ENCODE measurements at places on chromosomes 12 and 14. TPM values are rescaled to one million over a fixed set of nuclear protein-coding genes. Genes with fewer than 3 reads are reported as not detected.

DNA sequence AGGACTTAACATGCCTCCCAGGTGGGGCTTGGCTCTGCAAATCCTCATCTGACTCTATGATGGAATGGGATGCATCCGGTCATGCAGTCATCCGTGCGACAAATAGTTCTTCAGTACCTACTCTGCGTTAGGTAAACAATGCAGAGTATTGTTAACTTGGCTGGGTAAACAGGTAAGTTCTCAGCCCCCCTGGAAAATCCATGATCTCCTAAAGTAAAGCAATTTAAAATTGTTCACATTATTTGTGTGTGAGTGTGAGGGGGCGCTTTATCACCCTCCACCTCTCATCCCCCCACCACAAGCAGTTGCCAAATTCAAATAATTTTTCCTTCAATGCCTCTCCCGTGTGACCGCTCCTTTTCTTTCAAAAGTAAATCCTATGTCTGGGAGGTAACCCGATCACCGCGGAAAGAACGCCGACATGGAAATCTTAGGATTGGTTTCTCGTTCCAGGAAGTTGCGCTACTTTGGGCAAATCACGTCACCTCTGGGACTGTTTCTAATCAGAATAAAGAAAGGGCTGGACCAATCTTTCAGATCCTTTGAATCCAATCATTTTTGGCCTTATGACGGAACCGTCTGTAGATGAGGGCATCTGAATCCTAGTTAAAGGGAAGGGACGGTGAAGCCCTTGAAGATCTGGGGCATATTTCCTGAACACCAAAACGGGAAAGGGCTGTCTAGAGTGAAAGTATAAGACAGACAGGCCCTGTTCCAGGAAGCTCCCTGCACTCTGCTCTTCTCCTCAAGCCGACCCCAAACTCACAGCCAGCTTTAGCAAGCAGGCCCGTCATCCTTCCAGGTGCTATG, 44.0 kb upstream of the SINHCAF start:
- DNase-seq = peak; percentile 29
- peaks cover 46% of the 10 kb centered on the region for H3K4me1 ChIP-seq
- no peaks in the 10 kb centered on the region for H3K36me3 ChIP-seq
- peak overlapping the region; percentile 70 for H3K4me3 ChIP-seq
- no peaks in the 10 kb centered on the region for H3K27me3 ChIP-seq
- H3K27ac ChIP-seq = peak overlapping the region; percentile 100

GRCh38 chr12:120343039-120343537, 15.5 kb upstream of the PLA2G1B start:
- no peaks in the 10 kb centered on the region for H3K4me1 ChIP-seq
- no peak overlapping the region for H3K27ac ChIP-seq
- peaks cover 3% of the 10 kb centered on the region for H3K27me3 ChIP-seq
- DNase-seq = no peak
- H3K36me3 ChIP-seq = peaks cover 22% of the 10 kb centered on the region

GRCh38 chr12:68231691-68232090, 6.1 kb upstream of the IL26 start:
- no peaks in the 10 kb centered on the region for H3K27me3 ChIP-seq
- no peak for DNase-seq
- H3K27ac ChIP-seq = no peak overlapping the region
- no peaks in the 10 kb centered on the region for H3K36me3 ChIP-seq

- H3K4me3 ChIP-seq = no peak overlapping the region
- H3K4me1 ChIP-seq = peaks cover 4% of the 10 kb centered on the region
- DNase-seq = no peak
- H3K27me3 ChIP-seq = no peaks in the 10 kb centered on the region
- H3K27ac ChIP-seq = no peak overlapping the region
Measured at GRCh38 chr12:22282283-22282682, 52.2 kb downstream of the ST8SIA1 start.

DNA sequence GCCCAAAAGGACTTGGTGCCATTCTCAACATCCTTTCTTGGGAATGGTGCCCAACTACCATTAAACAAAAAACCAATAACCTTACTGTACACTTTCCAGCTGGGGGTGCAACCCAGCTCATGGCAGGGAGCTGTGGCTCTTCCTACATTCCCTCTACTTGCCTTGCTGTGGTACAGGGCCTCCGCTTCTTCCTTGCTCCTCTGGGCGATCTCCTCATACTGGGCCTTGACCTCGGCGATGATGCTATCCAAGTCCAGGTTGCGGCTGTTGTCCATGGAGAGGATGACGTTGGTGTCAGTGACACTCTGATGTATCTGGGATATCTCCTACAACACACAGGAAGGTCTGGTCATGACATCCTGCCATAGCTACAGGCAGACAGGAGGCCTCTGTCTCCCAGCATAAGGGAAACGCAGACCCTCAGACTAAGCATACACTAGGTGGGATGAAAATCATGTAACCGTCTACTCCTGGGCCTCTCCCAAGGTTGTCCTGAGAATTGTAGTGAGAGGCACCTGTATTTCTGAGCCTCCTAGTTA, 3.9 kb downstream of the KRT2 start:
- H3K36me3 ChIP-seq = no peaks in the 10 kb centered on the region
- no peaks in the 10 kb centered on the region for H3K4me1 ChIP-seq
- no peak overlapping the region for H3K4me3 ChIP-seq
- no peaks in the 10 kb centered on the region for H3K27me3 ChIP-seq
- H3K27ac ChIP-seq = no peak overlapping the region

GRCh38 chr14:93160353-93160801, 24.3 kb downstream of the MOAP1 start:
- DNase-seq = peak; percentile 29
- no peaks in the 10 kb centered on the region for H3K27me3 ChIP-seq
- no peak overlapping the region for H3K4me3 ChIP-seq
- no peaks in the 10 kb centered on the region for H3K36me3 ChIP-seq
- peaks cover 4% of the 10 kb centered on the region for H3K4me1 ChIP-seq

GRCh38 chr12:125533434-125534029, 468.3 kb downstream of the AACS start:
- no peaks in the 10 kb centered on the region for H3K36me3 ChIP-seq
- H3K4me1 ChIP-seq = peaks cover 6% of the 10 kb centered on the region
- no peak overlapping the region for H3K27ac ChIP-seq
- H3K27me3 ChIP-seq = no peaks in the 10 kb centered on the region
- H3K4me3 ChIP-seq = no peak overlapping the region

DNA sequence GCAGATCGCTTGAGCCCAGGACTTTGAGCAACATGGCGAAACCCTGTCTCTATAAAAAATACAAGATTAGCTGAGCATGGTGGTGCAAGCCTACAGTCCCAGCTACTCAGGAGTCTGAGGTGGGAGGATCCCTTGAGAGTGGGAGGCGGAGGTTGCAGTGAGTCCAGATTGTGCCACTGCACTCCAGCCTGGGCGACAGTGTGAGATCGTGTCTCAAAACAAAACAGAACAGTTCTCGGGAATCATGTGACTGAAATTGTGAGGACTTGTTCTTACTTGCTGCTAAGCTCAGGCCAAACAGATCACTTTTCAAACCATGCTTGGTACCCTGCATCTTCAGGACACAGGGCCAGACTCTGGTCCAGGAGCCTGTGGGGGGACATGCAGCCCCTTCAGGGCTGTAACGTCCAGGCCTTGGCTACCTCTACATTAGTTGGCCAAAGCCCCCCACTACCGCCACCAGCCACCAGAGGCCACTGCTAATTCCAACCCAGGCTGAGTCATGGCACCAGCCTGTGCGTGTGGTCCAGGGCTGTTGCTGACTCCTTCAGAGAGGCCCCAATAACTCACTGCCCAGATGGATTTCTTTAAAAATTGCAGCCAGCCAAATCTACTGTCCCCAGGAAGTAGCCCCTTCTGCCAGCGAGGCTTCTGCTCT, 33.4 kb upstream of the SYNDIG1L start:
- H3K27ac ChIP-seq = no peak overlapping the region
- peak; percentile 77 for DNase-seq
- no peak overlapping the region for H3K4me3 ChIP-seq
- peaks cover 11% of the 10 kb centered on the region for H3K36me3 ChIP-seq
- H3K27me3 ChIP-seq = peaks cover 4% of the 10 kb centered on the region

Gene ZBTB1
- total RNA-seq = 24.7 TPM

Gene RNF212B
- 0.46 TPM for total RNA-seq

Gene EMC9
- total RNA-seq = 44.4 TPM
